Central memory CD8-positive, alpha-beta T cell (primary cell): ENCODE measurements at places on chromosomes 4 and X.

DNA sequence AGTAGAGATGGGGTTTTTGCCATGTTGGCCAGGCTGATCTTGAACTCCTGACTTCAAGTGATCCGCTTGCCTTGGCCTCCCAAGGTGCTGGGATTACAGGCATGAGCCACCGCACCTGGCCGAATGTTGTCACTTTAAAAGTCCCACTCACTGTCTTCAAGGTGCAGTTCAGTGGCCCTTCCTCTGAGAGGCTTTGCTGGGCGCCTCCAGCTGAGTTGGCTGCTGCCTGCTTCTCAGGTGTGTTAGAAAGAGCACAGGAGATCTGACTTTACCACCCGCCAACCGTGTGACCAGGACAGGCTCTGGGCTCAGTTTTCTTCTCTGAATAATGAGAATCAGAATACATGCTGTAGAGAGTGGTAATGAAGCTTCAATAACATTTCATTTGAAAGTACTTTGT, 207.4 kb downstream of the CEP135 start:
- no peak for DNase-seq

GRCh38 chr4:121199742-121200561, 35.8 kb upstream of the TNIP3 start:
- DNase-seq, result no peak

DNA sequence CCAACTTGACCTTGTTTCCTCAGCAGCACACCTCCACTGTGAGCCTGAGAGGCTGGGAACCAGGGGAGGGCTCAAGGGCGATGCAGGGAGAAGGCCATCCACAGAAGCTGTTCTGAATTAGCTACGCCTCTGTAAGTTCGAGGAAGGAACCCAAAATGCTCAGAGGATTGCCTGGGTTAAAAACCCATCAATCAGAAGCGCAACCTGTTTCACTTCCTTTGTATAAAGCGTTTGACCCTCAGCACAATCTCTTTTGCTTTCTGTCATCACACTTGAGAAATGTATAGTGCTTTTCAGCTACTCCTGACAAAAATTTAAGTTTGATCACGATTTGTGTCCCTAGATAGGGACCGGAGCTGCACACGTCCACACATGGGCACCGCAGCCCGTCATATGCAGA, 48.0 kb upstream of the MAP3K15 start:
- DNase-seq, result no peak

GRCh38 chr4:159639671-159640323, 536.9 kb downstream of the RAPGEF2 start:
- DNase-seq, result no peak

- no peak for DNase-seq
Measured at GRCh38 chrX:149881081-149881711, at the start of gene MAGEA8. MAGEA8 (plus strand) TSS chrX:149881183; CDS start chrX:149884273, 3,090 bp downstream.

DNA sequence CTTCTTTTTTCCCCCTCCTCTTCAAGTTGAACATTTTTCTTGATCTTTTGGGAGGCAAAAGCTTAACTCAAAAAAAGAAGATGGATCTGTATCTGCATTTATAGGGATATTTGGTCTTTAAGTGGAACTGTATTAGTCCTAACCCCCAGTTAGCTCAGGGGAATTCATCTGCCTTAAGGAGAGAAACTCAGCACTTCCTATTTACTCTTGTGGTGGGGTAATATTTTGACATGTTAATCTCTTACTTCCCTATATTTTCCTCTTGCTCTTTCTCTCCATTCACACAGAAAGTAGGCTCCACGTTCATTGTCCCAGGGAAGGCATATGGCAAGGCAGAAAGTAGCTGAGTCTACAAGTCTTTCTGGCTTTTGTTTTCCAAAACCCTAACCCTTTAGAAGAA, 5.3 kb downstream of the LRRC66 start:
- no peak for DNase-seq

DNA sequence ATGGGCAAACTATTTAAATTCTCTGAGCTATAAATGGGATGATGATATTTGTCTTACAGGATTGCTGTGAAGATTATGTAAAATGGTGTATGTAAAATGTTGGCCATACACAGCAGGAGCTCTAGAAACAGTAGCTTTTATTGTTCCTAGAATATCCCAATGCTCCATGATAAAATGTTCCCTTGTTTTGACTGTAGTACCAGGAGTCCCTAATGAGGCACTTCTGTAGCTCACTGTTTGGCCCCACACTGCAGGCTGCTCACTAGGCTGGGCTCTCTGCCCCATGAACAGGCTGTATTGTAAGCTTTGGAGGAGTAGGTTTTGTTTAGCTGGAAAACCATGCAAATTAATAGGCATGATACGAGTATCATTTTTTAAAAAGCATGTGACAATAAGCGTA, 3.3 kb upstream of the FGA start:
- DNase-seq, result no peak

- no peak for DNase-seq
Measured at GRCh38 chrX:136626237-136626636, 21.7 kb upstream of the CD40LG start.

DNA sequence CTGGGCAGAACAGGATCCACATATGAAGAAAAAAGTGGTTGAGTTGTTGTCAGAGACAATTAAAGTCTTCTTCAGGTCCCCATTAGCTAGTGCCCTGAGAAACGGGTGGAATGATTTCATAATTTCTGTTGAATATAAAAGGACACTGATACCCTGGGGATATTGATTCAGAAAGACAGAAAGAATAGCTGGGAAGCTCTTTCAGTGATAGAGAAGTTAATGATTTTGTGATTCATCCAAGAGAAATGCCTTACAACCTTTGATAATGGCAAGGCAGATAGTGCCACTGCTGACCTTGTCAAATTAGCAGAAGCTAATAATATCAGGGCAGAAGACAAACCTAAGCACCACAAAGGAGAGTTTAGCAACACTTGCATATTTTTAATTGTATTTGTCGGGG, 37.9 kb downstream of the UNC5C start:
- DNase-seq, result no peak

- DNase-seq, result no peak
Measured at GRCh38 chrX:40150503-40150902, 52.7 kb upstream of the BCOR start.
